HuH-7 (cell line): ENCODE measurements at places on chromosomes 2 and 18.

- DNase-seq, result no peak
Measured at GRCh38 chr2:188668017-188668680, 306.0 kb upstream of the COL3A1 start.

DNA sequence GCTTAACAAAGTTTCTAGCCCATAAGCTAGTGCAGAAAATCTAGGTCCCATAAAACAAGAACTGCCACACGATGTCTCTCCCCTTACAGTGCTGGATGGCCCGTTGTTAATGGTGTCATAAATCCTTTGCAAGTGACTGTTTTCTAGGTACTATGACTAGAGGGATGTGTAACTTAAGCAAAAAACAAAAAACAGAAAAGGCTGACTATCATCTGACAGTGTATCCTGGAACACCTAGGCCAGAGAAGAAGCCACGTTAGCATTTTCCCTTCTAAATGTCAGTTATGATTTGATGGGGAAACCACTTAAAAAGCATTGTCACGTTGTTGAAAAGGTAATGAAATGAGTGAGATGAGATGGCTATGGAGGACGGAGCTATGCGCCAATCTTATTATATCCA lies 2.4 kb downstream of the CASP8 start:
- DNase-seq, result no peak

DNA sequence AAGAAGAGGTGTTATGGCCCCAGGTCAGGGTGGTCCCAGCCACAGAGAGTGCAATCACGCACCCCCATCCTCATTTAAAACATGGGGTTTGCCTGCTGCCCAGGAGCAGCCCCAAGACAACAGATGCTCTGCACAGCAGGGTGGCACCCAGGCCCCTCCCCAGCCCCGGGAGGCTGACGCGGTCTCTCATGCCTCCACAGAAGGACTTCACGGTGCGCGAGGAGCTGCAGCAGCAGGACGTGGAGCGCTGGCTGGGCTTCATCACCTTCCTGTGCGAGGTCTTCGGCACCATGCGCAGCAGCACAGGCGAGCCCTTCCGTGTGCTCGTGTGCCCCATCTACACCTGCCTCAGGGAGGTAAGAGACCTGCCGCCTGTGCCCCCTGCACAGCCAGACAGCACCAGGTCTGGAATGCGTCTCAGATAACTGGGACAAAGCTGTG lies 133.7 kb downstream of the SMAD7 start:
- DNase-seq, result no peak

GRCh38 chr2:20571644-20572215 lies 79.2 kb downstream of the HS1BP3 start:
- no peak for DNase-seq

GRCh38 chr2:71609958-71610357 lies 156.6 kb downstream of the DYSF start:
- no peak for DNase-seq

- peak; percentile 39 for DNase-seq
Measured at GRCh38 chr18:37294951-37295350, 270.6 kb downstream of the CELF4 start.

GRCh38 chr2:42009657-42010580 lies 37.9 kb upstream of the PKDCC start:
- no peak for DNase-seq

- no peak for DNase-seq
Measured at GRCh38 chr2:72949642-72950041, 32.3 kb downstream of the EMX1 start.

DNA sequence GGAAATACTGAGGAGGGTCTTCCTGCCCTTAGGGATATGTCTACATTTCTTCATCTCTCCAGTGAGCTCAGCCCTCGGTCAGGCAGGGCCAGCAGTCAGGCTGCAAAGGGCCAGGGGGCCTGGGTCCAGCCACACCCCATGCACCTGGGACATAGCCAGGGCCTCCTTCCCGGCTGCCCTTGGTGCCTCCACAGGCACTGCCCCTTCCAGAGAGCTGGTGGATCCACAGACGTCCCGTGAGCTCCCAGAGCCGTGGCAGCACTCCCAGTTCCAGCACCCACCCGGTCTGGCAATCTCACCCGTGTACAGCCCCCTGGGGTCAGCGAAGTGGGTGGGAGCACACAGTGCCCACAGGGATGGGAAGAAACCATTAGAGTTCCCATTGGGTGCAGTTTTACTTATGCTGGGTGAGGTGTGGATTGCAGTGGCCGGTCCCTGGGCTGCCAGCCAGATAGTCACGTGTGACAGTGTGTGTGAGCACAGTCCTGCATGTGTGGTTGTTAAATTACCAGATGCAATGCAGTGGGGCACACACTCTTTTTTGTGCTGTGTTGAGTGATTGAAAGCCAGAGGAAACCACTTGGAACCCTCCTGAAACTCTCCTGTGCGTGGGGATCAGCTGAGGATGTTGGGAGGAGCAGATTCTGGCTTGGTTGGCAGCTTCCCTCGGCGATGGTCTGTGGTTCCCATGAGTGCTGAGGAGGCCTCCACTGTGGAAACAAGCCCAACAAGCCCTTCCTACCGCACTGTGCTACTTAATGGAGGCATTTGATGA lies 131.0 kb downstream of the SNTG2 start:
- no peak for DNase-seq

GRCh38 chr2:219713110-219713509 lies 85.7 kb downstream of the SLC4A3 start:
- DNase-seq, result peak; percentile 19

DNA sequence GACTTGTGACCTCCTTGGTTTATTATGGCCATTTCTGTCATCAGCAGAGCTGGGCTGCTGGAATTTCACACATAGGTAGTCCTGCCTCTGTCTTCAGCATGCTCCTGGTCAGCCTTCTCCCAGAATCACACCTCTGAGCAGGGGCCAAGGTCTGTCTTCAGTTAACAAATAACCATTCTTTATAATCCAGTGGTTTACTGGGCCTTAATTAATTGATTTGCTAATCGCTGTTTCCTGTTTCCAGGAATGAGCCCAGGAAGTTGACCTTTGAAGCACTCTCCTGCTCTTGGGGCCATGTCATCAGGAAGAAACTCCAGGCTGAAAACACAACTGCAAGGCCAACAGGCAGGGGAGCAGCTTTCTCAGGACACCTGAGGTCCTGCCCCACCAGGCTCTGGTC lies 278.5 kb downstream of the SRBD1 start:
- DNase-seq, result peak; percentile 34

DNA sequence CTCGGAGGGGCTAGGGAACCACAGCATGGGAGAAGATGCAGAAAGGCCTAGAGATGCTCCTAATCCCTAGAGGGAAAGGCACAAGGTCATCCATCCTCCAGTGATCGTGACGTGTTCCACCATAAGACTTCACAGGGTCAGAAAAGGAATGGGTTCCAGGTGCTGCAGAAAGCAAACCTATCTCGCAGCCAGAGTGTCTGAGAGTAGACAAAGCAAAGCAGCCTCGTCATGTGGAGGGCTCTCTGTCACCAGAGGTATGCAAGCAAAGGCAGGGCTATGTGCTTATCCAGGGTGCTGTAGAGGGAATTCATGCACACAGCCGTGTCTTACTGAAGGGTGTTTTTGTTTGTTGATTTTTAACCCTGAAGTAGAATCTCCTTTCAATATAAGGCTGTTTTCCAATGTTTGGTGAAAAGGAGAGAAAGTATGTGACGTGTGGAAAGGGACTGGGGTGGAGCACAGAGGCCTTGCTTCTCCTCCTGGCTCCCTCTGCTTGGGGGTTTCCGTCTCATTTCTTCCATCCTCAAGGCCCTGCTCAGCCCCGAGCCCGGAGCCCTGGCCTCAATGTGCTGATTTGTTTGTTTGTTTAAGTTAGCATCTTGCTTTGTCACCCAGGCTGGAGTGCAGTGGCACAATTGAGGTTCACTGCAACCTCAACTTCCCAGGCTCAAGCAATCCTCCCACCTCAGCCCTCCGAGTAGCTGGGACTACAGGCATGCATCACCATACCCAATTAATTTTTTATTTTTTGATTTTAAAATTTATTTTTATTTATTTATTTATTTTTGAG lies 3.0 kb downstream of the GPR55 start:
- DNase-seq, result no peak

- no peak for DNase-seq
Measured at GRCh38 chr18:62543021-62543420, 20.2 kb downstream of the ZCCHC2 start.

DNA sequence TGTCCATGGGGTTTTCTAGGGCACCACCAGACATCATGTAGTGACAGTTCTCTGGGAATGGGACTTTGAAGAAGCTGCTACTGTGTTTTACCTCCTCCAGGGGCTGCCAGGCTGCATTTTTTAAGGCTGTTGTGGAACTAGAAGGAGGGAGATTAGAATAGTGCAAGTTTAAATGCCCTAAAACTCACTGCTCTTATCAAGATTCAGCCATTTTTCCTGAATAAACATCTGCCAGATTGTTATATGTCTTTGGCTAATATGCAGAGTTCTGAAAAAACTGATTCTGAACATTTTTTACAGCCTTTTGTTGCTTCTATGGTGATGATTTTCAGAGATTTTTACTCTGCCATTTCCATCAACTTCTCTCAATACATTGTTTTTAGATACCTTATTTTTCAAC lies 8.6 kb upstream of the EPB41L5 start:
- no peak for DNase-seq

- DNase-seq, result no peak
Measured at GRCh38 chr2:41605311-41605710, 442.5 kb upstream of the PKDCC start.

DNA sequence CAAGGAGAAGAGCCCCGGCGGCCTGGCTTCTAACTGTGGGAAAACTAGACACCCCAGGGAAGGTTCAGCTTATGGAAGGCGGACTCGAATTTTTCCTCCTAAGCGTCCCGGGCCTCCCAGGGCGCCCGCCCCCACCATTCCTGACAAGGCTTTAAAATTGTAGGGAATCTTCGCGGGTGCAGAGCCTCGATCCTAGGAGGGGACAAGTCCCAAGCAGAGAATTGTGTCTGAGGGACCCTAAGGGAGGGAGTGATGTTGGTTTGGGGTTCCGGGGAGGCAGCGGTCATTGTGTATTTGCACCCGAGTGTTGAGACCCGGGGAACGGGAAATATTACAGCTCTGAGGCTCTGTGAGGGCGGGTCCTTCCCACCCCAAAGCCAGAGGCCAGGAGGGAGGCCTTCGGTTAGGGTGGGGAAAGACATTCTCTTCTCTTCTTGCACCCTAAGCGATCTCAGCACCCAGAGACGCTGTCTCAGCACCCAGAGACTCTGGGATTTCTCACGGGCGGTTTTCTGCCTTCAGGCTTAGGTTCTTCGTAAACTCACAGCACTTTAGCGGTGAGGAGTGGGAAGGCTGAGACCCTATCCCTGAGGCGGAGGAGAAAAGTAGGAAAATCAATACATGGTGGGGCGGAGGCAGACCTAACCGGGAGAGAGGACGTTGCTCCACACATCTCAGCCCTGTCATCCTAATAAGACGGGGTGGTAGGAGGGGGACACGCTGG lies 7.6 kb downstream of the OSR1 start:
- peak; percentile 34 for DNase-seq

DNA sequence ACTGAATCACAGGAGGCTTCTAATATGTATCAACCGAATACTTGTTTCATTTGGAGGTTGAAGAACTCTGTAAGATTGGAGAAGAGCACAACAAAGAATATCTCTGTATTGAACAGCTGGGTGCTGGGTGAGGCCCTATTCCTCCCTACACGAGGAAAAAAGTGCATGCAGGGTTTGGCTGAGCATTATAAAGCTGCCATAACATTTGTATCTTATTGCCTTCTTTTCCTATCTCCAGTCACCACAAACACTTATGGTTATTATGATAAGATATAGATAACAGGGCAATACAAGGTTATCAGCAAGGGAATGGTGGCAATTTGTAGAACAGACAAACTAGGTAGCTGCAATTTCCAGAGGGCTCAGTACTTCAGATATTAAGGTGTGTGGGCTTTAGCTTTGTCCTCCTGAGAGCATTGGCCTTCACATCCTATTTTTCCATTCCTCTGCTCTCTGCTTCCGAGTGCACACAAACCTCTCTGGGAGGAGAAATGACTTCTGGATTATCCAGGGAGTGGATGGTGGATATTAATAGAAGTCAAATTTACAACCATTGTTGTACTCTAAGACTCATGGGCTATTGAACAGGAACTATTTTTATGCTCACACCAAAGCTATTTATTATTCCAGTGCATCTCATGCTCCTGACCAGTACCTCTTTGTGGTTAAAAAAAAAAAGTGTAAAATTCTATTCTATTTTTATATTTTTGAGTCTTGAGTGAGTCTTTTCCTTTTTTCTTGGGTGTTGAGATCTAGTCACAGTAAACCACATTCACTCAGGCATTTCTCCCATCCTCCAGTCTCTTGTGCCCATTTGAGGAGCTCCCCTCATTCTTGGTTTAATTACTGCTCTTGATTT lies 248.4 kb downstream of the ETAA1 start:
- no peak for DNase-seq

DNA sequence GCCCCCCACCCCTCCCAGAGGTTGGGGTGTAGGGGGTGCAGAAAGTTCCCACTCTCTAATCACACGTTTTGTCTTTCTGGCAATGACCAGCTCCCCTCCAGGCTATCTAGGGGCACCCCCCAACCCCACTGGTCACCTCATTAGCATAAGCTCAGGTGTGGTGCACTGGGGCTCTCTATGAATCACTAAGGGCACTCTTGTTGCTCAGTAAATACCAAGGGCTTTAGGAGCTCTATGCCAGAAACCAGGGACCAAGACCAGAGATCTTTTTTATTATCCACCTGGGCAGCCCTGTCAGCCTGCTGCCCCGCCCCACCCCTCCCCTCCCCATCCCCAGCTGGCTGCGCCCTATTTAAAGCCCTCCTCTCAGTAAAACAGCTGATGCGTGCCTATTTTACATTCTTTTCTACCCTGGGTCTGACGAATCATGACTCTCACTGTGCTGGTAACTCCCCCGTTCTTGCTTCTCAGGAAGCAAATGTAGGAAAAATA lies 24.3 kb downstream of the NCK2 start:
- no peak for DNase-seq

- DNase-seq, result no peak
Measured at GRCh38 chr2:189391201-189391600, 50.1 kb upstream of the WDR75 start.

- DNase-seq, result no peak
Measured at GRCh38 chr2:9083287-9083686, 79.8 kb upstream of the MBOAT2 start.

GRCh38 chr2:20880221-20880771 lies 57.4 kb upstream of the LDAH start:
- DNase-seq, result no peak

DNA sequence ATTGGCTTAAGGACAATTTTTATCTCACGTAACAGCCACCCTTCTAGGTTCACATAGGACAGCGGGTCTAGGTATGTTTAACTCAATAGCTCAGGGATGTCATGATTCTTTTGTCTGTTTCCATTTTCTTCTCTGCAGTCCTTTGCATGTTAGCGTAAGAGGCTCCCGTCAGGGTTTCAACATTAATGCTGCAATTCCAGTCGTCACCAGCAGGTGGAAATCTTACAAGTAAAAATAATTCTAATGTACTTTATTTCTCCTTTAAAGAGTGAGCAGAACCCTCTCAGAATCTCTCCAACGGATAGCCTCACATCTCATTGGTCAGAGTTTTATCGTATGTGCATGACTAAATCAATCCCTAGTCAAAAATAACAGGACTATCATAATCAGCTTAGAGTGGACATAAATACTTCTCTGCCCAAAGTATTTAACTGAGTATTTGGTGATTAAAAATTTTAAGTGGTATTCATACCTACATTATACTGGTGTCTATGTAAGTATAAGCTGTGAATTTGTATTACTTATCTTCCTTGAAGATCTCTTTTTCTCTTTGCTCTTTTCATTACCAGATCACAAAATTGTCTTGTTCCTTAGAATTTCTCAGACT lies 487.2 kb upstream of the GCFC2 start:
- DNase-seq, result peak; percentile 4
